ENCODE measurements at places on chromosomes 5 and 9. TPM values are rescaled to one million over a fixed set of nuclear protein-coding genes. Genes with fewer than 3 reads are reported as not detected.

DNA sequence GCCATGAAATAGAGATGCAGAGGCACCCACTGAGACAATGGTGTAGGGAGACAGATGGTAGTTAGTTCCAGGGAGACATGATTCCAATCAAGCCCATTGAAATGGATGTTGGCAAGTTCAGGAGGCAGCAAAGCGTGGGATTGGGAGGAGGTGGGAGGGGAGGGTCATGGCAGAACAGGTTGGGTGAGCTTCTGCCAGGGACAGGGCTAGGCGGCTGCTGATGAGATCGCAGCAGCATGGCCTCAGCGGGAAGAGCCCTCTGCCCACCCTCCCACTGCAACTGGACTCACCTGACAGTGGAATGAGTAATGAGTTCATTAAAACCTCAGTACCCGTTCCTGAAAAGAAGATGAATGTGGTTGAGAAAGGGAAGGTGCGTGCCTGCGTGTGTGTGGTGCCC lies 418.2 kb downstream of the CDK5RAP2 start:
- DNase-seq, result no peak

DOCK2 gene
- 3.2 TPM for total RNA-seq

DNA sequence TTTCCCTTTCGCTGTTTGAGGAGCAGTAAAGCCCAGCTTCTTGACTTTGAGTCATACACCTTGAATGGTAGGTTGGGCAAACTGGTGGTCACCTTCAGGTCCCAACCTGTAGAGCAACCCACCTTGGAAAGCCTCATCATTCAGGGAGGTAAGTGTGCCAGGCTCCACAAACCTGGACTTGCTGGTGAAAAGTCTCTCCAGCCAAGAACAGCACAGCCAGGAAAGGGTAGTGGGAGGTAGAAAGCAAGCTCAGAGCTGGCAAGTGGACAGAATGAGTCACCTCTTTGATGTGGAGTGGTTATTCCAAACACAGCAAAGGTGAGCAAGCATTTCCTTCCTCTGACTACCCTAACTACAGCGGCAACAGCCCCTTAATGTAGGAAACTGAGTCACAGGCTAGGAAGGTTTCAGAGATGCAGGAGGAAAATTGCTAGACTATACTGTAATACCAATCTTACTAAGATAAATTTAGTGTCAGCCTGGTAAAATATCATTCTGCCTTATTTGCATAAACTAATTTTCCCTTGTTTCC lies 117.5 kb upstream of the MTAP start:
- DNase-seq, result peak; percentile 62

DNA sequence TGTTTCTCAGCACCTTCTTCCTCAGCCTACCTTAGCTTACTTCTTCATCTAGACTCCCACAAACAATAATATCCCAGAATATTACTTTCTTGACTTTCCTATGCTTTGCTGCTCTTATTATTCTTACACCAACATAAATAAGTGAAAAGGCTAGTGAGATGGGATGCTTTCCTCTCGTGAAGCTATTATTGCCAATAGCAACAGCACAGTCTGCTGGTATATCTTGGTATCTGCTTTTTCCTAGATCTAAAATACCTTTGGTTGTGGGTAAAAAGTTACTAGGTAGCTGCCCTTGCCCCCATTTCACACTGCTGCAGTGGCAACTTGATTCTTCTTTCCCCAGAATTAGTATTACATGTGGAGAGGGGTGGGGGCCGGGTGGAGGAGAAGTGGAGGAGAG lies 26.1 kb upstream of the GLIPR2 start:
- DNase-seq, result no peak

Measured in HFFc6 (cell line).